G401 (cell line): ENCODE measurements at places on chromosomes 16 and 17. TPM values are rescaled to one million over a fixed set of nuclear protein-coding genes. Genes with fewer than 3 reads are reported as not detected.

TBC1D3D gene
- not detected in 2 replicates for total RNA-seq

TMC6 gene
- 50.5 and 69.0 TPM in 2 replicates for total RNA-seq

DNA sequence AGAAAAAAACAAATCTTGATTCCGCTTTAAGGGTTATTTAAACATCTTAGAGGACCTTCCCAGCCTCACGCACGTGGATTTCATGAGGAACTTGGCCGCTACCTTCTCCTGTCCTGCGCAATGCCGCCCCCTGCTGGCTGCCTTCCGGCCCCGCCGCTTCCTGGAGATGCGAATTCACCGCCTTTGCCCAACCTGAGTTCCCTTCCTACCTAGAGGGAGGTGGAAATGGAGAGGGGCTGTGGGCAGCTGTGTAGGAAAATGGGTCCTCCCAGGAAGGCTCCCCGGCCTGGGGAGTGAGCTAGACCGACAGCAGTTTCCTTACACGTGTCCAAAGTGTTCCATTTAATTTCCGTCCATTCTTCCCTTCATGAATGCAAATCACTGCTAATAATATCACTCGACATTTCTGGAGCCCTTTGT, 1.0 kb upstream of the ABCC12 start:
- DNase-seq = peak; percentile 83

DNA sequence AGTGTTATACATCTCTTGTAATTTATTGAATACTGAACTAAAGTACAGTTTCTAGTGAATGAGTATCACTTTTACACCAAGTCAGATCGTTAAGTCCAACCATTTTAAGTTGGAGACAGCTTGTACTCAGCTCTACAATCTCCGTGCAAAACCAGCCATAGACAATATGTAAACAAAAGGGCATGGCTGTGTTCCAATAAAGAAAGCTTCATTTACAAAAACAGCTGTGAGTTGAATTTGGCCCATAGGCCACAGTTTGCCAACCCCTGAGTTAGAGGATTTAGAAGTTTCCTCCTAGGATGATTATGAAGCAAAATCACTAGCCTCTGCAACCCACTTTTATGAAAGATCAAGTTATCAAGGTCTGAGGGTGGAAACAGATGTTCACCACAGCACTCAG, 105.7 kb upstream of the RCVRN start:
- DNase-seq = no peak

- no peak for DNase-seq
Measured at GRCh38 chr17:8447799-8448198, 12.1 kb downstream of the NDEL1 start.

GOSR1 gene
- total RNA-seq = 16.5 and 33.9 TPM in 2 replicates

DNA sequence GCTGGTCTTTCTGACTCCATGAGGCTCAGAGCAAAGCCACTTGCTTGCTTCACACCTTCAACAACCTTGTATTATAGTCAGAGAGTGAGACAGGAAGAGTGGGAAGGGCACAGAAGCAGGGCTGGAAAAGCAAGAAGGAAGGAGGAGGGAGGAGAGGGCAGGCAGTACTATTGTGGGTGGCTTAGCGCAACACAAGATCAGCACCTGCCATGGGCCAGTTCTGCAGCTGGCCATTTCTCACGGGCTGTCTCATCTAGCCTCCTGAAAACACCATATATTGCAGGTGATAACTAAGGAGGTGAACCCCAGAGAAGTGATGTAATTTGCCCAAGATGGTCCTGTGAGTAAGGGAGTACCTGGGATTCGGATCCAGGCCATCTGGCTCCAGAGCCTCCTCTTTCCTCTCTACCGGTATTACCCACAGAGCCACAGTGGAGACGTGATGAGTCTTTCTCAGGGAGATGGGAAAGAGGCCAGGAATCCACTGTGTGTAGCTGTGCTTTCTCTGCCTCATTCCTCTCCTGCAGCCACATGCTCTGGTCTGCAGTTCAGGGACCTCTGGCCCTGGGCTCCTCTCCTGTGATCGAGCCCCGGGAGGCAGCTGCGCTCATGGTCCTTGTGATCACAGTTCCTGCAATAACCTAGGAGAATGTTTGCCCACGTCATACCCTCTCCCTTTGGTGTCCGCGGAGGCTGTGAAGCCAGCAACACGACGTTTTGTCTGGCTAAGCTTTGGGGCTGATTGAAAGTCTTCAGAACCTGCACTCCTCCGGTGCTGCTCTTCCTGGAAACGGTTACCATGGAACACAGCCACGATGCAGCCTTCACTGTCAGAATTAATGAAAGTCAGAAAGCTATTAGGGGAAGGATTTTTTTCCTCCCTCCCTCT, 178.1 kb upstream of the CCL2 start:
- peak; percentile 96 for DNase-seq

GRCh38 chr16:27840311-27841060, 223.0 kb downstream of the GSG1L start:
- no peak for DNase-seq

- no peak for DNase-seq
Measured at GRCh38 chr16:59878479-59878878, 1144.4 kb upstream of the GOT2 start.

DNA sequence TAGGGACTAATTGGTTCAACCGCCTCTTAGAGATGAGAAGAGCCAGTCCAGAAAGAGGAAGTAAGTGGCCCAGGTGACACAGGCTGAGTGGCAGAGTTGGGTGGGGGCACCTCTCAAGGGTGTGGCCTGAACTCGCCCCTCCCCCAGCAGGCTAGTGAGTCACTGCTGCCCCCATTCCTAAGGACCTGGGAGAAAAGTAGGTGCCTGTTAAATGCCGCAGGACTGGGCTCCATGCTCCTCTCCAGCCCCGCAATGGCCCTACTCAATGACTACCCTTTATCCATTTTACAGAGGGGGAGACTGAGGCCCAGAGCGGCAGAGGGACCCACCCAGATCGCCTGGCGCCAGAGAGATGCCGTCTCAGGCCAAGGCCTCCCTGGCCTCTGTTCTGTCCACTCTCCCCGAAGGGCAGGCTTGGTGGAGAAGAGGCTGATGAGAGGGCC, 8.1 kb downstream of the TMEM235 start:
- DNase-seq = no peak
